Thyroid gland (tissue), 4 donors: ENCODE measurements at places on chromosomes 12 and 14. TPM values are rescaled to one million over a fixed set of nuclear protein-coding genes. Genes with fewer than 3 reads are reported as not detected.

OR10AD1 gene
- not detected for total RNA-seq

COCH gene
- 1.7 TPM for total RNA-seq

- no peak for DNase-seq
These were observed 15.5 kb upstream of the FKBP4 start for GRCh38 chr12:2779281-2779680.

DNA sequence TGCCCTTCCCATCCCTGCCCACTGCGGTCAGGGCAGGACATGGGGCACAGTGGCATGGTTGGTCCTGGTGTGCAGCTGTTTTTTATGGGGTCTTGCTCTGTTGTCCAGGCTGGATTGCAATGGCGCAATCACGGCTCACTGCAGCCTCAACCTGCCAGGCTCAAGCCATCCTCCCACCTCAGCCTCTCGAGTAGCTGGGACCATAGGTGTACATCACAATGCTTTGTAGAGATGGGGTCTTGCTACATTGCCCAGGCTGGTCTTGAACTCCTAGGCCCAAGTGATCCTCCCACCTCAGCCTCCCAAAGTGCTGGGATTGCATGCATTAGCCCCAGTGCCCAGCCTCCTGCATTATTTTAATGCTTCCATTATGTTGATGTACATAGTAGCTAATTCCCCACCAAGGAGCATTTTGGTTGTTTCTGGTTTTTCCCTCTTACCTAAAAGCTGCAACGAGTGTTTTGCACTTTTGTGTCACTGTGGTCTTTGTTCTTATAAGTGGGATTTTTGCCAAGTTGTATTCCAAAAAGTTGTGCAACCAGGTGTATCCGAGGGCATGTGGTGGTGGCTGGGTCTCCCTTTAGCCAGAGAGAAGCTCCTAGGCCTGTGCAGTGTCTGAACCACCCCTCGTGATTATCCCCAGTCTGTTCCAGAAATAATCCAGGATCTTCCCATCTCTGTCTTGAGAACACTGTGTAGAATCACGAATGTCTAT, 10.3 kb downstream of the TCHP start:
- DNase-seq, result no peak

DNA sequence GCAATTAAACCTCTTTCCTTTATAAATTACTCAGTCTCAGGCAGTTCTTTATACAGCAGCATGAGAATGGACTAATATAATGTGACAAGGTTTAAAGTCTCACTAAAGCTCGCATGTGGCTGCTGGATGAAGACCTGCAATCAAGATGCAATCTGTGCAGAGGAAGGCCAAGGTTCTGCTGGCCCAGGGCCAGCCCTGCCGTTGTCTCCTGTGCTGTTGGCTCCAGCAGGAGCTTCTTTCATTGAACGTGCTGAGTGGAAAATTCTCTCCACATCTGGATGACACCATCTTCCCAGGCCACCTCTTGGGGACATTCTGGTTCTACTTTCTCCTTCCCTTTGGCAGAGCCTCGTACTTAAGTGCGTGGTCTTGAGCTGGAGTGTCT, 742.2 kb downstream of the VRK1 start:
- DNase-seq, result no peak

DNA sequence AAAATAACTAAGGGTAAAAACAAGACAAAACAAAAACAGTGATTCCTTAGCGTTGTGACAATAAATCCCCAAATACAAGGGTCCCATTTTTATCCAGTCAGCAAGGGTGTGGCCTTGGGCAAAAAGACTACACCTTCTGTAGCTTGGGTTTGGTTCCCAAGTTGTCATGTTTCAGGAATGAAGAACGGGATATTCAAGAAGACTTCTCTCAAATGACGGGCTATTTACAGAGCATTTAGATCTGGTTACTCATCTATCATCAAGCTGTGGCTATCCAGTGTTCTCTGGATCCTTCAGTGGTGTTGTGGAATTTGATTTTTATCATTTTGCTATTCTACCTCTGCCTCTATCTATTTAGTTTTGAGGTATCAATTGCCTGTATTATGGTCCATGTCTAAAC, 219.7 kb downstream of the SLC25A21 start:
- no peak for DNase-seq

GRCh38 chr14:39912192-39913100, 480.2 kb upstream of the FBXO33 start:
- no peak for DNase-seq

DNA sequence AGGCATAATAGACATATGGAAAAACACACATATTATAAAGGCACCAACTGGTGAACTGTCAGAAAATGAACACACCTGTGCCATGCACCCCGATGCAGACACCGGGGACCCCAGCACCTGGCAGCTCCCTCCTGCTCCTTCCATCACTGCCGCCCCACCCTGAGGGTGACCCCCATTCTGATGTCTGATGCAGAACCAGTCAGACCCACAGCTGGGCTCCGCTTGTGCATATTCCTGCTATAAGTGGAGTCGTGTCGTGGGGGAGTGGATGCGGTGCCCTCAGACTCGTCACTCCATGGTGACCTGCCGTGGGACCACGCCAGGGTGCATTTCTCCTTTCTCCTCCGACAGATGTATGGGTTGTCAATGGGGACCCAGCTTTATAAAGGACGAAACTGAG, 45.7 kb upstream of the MEG3 start:
- DNase-seq, result no peak

DNA sequence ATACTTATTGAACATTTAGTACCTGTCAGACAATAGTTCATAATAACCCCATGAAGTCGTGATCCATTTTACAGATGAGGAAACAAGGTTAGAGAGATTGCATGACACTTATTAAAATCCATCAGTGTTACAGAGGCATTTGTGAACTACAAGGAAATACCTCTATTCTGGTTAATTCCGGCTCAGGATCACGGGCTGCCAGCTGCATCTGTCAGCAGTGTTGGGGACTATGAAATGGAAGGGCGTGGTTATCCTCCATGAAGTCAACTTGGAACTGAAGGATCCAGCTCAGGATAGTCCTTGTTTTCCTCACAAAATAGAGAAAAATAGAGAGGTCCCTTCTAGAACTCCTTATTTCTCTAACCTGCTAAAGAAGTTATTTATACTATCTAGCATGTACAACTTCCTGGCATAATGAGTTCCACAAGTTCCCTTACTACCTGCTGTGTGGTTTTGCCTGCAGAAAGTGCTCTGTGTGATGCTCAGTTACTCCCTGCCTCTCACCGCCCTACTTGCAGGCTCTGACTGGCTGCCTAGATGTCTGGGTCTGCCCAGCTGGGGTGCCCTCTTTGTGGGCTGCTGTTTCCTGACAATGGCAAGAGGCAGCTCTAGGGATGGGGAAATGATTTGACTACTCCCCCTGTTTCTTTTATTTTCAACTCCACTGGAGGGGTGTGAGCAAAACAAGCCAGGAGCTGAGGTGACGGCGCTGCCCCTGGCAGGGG, 36.8 kb downstream of the PLXNC1 start:
- no peak for DNase-seq
